Activated CD4-positive, alpha-beta T cell treated with anti-CD3 and anti-CD28 coated beads, Interleukin-2, amount 50 U/mL, for 24 hours (primary cell): ENCODE measurements at places on chromosomes 5 and 9.

- no peak for DNase-seq
Measured at GRCh38 chr9:18472841-18473251, 1.1 kb upstream of the ADAMTSL1 start.

DNA sequence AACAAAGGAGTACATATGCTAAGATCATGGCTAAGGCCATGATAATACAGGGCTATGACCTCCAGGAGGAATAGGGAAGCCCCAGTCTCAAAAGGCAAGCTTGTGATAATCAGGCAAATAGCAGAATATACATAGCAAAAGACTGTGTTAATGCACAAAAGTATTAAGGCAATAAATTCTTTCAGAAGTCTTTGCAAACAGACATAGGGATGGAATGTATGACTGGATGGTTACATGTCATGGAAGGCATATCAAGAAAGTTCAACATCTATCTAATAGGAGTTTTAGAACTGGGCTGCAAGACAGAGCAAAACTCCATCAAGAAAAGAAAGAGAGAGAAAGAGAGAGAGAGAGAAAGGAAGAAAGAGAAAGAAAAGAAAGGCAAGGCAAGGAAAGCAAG, 264.5 kb upstream of the CDH6 start:
- no peak for DNase-seq

GRCh38 chr5:98524773-98525172, 248.7 kb upstream of the RGMB start:
- no peak for DNase-seq

GRCh38 chr9:29332789-29333188, 1759.5 kb upstream of the C9orf72 start:
- no peak for DNase-seq

DNA sequence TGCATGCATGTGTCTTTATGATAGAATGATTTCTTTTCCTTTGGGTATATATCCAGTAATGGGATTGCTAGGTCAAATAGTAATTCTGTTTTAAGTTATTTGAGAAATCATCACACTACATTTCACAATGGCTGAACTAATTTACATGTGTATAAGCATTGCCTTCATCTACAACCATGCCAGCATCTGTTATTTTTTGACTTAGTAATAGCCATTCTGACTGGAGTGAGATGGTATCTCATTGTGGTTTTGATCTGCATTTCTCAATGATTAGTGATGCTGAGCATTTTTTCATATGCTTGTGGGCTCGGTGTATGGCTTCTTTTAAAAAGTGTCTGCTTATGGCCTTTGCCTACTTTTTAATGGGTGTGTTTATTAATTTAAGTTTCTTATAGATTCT, 102.3 kb upstream of the CCDC112 start:
- DNase-seq = no peak

DNA sequence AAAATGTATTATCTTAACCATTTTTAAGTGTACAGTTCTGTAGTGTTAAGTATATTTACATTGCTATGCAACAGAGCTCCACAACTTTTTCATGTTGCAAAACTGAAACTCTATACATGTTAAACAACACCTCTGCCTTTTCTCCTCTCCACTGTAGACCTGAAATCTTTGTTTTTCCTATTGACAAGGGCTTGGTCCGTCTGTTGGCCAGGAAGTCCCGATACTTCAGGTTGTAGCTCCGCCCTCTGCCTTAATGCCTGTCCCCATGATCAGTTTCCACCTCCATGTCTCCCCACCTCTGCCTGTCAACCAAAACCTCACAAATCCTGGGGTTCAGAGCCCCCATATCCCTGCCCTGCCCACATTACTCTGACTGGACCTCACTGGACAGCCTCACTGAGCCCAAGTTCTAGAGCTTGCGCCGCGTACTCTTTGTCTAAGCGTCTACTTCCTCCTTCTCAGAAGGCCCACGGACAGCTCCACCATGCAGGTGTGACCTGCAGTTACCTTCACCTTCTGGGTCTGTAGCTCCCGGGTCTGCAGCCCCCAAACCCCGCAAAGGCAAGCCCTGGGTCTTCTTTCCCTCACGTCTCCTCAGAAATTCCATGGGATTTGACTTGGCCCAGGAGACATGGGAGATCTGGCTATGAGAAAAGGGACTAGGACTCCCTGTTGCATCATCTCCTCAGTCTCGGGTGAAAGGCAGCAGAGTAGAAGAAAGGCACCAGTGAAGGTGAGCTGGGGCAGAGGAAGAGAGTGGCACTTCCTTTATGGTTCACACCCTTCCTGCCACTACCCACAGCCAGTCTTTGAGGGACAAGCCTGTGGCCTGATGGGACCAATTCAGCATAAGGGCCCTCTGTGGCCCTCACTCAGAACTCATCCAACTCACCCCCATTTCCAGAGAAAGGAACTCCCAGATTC, 8.0 kb downstream of the GLIPR2 start:
- no peak for DNase-seq

GRCh38 chr5:74198156-74198555, 442.4 kb downstream of the ENC1 start:
- DNase-seq = no peak

GRCh38 chr5:179887095-179887494, 20.6 kb downstream of the TBC1D9B start:
- no peak for DNase-seq

GRCh38 chr5:133453831-133454230, 158.5 kb downstream of the FSTL4 start:
- DNase-seq = no peak

DNA sequence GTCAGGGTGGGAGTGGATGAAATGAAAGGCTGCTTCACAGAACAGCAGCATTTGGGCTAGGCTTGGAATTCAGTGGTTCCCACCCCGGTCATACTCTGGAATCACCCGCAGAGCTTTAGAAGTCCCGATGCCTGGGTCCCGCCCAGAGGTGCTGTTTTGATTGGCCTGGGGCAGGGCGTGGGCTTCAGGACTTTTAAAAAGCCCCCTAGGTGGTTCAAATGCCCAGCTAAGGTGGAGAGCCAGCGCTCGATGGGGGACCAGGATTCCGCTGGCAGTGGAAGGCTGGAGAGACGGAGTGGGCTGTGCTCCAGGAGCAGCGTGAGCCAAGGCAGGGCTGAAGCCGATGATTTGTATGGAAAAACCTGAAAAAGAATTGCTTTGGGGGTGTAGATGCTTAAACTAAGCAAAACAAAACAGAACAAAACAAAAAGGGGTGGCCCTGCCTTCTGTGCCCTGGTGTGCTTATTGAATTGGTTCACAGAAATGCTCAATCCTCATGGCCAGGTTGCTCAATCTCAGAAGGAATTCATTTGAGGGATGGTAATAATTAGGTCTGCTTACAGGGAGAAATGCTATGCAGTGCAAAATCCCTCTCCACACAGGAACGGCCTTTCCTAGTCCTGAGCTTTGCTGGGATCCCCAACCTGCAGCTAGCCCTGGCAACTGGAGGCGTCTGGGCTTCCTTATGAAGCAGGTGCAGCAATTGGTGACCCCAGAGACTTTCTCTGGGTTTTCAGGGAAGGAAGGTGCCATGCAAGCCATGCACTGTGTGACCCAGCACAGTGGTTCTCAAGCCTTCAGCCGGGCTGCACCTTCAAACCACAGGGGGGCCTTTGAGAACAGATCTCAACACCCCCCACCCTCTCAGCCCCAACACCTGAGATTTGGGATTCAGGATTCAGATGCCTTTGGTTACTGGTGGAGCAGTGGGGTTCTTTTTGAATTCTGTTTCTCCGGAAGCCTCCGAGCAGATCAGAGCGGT, 174.0 kb upstream of the ZNF618 start:
- no peak for DNase-seq

GRCh38 chr9:82149501-82149946, 161.0 kb downstream of the SPATA31D1 start:
- no peak for DNase-seq

- no peak for DNase-seq
Measured at GRCh38 chr5:38039826-38040225, 200.0 kb upstream of the GDNF start.

- no peak for DNase-seq
Measured at GRCh38 chr5:134255418-134256150, 29.7 kb upstream of the PPP2CA start.

DNA sequence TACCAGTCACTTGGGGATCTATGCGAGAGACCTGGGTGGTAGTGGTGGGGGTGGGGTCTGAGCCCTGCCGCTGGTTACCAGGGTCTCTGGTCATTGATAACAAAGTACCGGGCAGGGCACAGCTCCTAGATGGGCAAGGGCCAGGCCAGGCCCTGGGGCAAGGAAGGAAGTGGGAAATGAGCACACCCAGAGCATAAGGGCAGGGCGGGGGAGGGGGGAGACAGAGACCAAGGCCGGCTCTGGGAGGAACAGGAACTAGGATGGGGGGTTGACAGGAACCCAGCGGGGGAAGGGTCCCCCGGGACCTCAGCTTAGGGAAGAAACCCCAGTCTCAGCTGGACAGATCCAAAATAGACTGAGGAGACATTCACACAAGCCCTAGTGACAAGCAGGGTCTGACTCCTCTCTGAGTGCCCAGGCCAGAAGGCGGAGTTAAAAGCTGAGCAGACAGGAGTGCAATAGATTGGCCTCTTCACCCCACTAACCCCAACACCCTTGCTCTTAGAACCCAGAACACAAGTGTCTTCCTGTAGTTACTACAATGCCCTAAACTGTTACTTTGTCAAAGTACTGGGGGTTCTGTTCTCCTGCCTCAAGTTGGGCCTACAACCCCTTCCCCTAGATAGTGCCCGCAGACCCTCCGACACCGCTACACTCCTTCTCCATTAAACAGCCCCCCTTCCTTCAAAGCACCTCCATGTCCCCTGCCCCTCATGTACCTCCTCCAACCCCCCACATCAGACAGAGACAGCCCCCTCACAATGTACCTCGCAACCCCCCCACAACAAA, 628 bp downstream of the ATOSB start:
- DNase-seq = no peak

- no peak for DNase-seq
Measured at GRCh38 chr5:126056851-126057622, 366.2 kb upstream of the GRAMD2B start.

- no peak for DNase-seq
Measured at GRCh38 chr9:76115396-76115795, 224.9 kb downstream of the PCSK5 start.

DNA sequence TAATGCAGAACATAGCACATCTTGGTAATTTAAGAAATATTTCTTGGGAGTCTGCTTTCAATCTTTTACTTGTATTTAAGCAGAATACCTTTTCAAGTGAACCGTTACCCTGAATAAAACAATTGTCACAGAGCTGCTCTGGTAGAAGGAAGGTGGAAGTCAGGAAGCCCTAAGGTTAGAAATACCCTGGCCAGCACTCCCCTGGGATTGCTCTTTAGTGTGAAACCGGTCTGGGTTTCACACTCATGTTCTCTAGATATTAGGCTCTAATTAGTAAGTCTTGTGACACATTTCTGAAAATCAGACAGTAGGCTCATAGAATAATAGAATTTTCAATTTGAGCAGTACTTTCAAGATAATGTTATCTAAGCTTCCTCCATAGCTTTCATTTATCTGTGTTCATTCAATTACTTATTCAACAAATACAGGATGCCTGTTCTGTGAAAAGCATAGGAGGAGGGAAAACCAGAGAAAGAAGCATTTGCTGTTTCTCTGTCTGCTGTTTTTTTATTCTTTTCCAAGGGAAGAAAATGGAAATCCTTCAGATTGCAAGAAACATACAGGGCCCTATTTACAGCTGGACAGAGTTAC, 825.5 kb downstream of the TLR4 start:
- DNase-seq = no peak

- DNase-seq = no peak
Measured at GRCh38 chr5:151935135-151935695, 10.6 kb upstream of the GLRA1 start.

DNA sequence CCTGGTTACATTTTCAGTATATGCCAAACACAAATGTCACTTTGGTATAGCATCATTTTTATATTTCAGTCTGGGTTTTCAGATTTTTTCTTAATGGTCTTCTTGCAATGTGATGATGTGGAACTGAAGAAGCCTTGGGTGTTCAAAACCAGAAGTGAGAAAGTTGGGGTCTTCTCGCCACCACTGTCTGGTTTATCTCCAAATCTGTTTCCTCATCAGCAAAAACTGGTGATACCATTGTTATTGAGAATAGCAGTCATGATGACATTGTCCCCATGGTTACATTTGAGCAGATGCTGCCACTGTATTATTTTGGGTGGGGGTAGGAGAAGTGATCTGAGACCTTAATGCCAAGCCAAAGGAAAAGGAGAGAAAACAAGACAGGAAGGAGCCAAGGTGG, 85.9 kb upstream of the MAP3K1 start:
- DNase-seq = no peak

DNA sequence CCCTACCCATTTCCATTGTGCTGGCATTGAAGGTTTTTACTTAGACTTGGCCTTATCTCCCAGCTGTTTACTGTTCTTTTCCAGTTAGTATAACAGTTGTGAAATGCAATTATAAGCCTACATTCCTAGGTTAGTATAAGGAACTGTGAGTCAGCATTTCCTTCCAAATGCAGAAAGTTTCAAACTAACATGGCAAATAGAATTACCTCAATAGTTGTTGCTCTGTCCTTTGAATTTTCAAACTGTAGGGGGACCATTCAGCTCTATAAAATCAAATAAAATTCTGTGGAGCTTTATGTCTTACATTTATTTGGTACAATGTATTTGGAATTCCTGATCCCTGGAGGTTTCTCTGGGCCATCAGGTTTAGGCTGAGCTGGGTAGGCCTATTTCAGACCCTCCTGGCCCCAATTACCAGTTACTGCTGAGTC, 47.2 kb downstream of the ARHGEF28 start:
- DNase-seq = no peak

GRCh38 chr5:76809141-76809540, 9.7 kb upstream of the F2RL1 start:
- DNase-seq = no peak

DNA sequence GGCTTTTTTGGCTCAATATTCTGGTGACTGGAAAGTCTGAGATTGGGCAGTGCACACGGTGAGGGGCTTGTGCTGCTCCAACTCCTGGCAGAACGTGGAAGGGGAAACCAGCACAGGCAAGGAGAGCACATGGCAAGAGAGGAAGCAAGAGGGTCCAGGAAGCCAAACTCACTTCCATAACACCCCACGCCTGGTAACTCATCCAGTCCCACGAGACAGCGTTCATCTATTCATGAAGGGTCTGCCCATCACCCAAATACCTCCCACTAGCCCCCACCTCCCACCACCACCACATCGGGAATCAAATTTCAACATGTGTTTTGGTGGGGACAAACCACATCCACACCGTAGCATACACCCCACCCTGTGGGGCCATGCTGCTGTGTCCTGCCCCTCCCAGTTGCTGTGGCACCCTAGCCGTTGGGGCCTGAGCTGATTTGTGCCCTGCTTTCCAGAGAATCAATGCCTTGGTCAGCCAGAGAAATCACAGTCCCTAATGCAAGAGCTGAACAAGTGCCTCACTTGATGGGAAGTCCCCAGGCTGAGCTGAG, 27.3 kb downstream of the PROP1 start:
- no peak for DNase-seq

DNA sequence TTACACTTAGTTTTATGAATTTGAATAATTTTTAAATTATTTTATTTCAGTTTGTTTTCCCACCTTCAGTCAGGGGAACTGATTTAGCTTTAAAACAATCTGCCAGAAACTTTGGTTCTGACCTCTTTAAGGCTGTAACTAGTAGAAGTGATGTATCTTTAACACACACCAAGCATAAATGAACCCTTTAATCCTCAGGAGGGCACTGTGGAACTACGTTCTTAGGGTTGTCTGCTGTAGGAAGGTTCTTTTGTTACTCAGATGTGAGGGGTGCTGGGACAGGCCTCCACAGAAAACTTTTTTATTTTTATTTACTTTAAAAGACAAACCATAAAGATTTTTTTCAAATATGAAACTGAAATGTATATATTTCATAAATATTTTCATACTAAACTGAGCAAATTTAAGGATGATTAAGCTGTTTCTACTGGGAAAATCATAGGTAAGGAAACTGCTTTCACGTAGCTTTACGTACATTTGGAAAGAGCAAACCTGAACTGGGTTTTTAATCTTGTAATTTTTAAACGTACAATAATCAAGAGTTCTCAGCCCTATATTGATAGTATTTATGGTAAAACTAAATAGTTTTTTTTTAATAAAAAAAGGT, 5.3 kb downstream of the KLF4 start:
- DNase-seq = no peak
